ENCODE measurements at places on chromosomes 5 and 9.

DNA sequence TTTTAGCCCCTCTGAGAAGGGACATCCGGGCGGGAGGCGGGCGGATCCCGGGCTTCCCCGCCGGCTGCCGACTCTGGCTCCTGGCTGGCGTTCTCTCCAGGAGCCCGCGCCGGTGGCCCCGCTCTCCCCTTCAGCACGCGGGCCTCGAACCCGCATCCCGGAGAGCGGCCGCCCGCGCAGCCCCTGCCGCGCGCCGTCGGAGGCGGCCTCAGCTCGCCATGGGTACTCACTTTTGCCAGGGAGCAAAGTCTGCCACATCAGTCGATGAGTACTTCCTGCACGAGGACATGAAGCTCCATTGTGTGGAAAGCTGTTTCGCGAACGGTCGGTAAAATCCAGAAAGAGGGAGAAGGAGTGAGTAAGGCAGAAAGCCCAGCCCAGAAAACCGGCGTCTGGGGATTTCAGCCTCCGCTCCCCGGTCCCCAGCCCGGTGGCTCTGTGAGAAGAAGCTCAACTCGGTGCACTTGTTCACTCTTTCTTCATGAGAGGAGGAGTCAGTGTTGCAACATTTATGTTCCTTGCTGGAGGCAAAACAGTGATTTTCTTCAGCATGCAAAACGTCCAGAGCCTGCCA lies at the start of gene PRLR:
Gene PRLR (minus strand): TSS at position 450 of the 574 bp plus-strand sequence. CDS start 140,867 bp downstream, outside the sequence.
- DNase-seq = peak; percentile 13

- no peak for DNase-seq
Observed at GRCh38 chr5:135319928-135320606, 79.0 kb downstream of the MACROH2A1 start.

GRCh38 chr5:77644371-77645157 lies 6.1 kb upstream of the OTP start:
- no peak for DNase-seq

- DNase-seq = peak; percentile 35
Observed at GRCh38 chr9:116327701-116328405, 174.3 kb downstream of the PAPPA start.

DNA sequence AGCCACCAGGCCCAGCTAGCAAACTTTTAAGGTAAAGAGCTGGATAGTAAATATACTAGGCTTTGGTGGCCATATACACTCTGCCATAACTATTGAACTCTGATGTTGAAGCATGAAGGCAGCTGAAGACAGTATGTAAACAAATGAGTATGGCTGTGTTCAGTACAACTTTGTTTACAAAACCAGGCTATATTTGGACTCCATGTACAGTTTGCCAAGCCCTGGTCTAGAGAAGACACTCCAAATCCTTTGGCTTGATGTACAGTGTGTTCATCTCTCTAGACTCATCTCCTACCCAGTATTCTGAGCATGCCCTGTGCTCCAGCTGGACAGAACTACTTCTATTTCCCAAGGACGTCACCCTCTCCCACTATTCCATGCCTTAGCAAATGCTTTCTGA lies 54.3 kb upstream of the MEGF10 start:
- no peak for DNase-seq

Data from astrocyte of the spinal cord (primary cell).